Tibial nerve (tissue), 4 donors: ENCODE measurements at places on chromosomes 7 and 10. TPM values are rescaled to one million over a fixed set of nuclear protein-coding genes. Genes with fewer than 3 reads are reported as not detected.
A peak's percentile ranks its signal among the peaks of the same experiment; 100 is the strongest.

DNA sequence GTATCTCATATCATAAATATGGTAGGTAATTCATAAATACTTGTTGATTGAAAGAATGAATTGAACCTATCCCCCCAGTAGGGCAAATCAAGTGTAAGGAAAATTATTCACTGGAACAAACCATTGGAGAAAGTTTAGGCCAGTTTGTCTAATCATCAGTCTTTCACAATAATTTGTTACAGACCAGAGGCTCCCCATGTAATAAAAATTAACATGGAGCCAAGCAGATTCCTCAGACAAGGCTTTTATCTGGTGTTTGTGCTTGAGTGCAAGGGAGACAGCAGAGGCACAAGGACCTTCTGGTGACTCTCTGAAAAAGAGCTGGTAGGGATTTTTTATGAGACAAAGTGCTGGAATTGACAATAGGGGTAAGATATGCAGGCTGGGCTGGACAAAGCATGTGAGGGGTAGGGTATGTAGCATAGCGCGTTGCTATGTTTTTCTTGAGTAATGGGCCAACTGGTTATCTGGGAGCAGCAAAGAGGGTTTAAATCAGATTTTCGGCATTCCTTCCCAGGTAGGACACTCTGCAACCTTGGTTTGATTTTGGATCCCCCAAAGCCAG lies 7.8 kb upstream of the PANK1 start:
- H3K27me3 ChIP-seq = no peaks in the 10 kb centered on the region
- H3K27ac ChIP-seq = no peak overlapping the region
- no peaks in the 10 kb centered on the region for H3K4me1 ChIP-seq
- no peak for DNase-seq
- no peak overlapping the region for H3K4me3 ChIP-seq
- H3K36me3 ChIP-seq = no peaks in the 10 kb centered on the region

DNA sequence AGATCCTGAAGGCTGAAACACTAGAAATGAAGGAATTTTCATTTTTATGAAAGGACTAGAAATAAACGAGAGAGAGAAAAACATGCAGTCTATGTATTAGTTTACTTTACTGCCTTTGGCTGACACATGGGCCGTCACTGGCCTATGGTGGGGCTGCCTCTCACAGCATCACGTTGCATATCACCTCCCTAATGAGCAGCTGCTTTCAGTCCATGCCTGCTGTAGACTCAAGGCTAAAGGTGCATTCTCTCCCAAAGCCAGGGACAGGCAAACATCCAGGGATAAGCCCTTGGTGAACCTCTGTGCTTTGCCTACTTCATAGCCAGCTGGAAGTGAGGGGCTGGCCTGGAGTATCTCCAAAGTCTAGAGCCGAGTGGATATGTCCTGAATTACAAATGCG lies 359.4 kb downstream of the GPAM start:
- H3K4me1 ChIP-seq = no peaks in the 10 kb centered on the region
- H3K27me3 ChIP-seq = no peaks in the 10 kb centered on the region
- no peak overlapping the region for H3K4me3 ChIP-seq
- H3K27ac ChIP-seq = no peak overlapping the region

DNA sequence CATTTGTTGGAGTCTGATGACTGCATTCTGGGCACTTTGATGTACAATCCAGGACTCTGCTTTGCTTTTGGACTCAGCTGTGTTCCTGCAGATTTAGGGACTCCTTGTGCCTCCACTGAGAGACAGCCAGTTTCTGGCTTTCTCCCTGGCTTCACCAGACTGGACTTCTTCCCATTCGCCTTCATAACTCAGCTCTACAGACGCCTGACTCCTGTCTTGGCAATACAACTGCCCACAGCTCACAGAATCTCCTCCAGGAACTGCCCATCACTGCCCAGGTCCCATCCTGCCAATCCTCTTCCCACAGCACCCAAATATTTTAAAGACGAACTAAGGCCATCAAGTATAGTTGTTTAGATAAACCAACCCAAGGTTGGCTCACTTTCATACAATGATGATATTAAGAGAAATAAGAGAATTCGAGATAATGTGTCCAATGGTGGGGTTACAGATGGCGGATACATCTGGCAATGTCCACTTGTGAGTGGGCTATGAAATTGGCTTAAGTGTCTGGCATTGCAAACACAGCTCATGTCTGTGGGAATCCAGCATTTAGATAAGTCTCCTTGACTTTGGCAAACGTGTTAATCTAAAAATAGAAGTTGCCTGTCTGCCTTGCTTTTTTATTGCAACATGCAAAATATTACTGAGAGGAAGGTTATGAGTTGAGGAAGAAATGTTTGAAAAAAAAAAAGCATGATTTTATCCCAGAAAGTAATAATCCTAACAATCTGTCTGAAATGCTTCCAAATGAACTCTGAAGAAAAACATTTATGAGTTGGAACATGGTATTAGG lies 95.1 kb downstream of the ITGA8 start:
- H3K27me3 ChIP-seq = no peaks in the 10 kb centered on the region
- no peak for DNase-seq
- H3K27ac ChIP-seq = peak overlapping the region; percentile 30
- no peak overlapping the region for H3K4me3 ChIP-seq

The WNT2 gene
- total RNA-seq = 0.59 TPM

The PSPH gene
- 14.9 TPM for total RNA-seq

- H3K4me1 ChIP-seq = no peaks in the 10 kb centered on the region
- peaks cover 11% of the 10 kb centered on the region for H3K36me3 ChIP-seq
- no peaks in the 10 kb centered on the region for H3K27me3 ChIP-seq
- H3K27ac ChIP-seq = no peak overlapping the region
Observed at GRCh38 chr10:77987671-77988255, 41.6 kb downstream of the POLR3A start.

The CCDC3 gene
- total RNA-seq = 156 TPM

- no peak overlapping the region for H3K27ac ChIP-seq
- no peaks in the 10 kb centered on the region for H3K4me1 ChIP-seq
- H3K36me3 ChIP-seq = no peaks in the 10 kb centered on the region
- no peak overlapping the region for H3K4me3 ChIP-seq
Observed at GRCh38 chr10:37865264-37865663, 7.9 kb upstream of the ZNF248 start.

GRCh38 chr7:5489991-5490536 lies 66.4 kb upstream of the TNRC18 start:
- DNase-seq = no peak
- no peak overlapping the region for H3K27ac ChIP-seq
- no peak overlapping the region for H3K4me3 ChIP-seq

The TRIM74 gene
- 1.4 TPM for total RNA-seq

DNA sequence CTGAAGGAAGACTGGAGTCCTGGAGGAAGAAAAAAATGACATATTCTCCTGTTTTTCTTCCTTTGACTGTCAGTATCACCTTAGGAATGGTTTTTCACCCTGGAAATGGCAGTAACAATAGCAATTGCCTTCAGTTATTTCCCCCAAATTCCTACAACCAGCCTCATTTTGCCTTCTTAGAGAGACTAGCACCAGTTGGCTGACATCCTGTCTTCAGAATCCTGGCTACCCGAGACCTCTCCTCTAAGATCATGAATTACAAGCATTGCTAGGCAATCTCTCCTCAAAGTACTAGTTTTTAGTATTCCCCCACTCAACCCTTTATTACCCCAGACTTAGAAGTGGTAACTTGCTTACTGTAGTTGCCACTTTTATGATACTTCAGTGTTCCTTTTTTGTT lies 53.4 kb downstream of the TAS2R16 start:
- H3K27me3 ChIP-seq = no peaks in the 10 kb centered on the region
- H3K4me3 ChIP-seq = no peak overlapping the region
- no peak overlapping the region for H3K27ac ChIP-seq
- H3K36me3 ChIP-seq = no peaks in the 10 kb centered on the region
- DNase-seq = no peak

The ADAMTS14 gene
- total RNA-seq = 12.1 TPM

DNA sequence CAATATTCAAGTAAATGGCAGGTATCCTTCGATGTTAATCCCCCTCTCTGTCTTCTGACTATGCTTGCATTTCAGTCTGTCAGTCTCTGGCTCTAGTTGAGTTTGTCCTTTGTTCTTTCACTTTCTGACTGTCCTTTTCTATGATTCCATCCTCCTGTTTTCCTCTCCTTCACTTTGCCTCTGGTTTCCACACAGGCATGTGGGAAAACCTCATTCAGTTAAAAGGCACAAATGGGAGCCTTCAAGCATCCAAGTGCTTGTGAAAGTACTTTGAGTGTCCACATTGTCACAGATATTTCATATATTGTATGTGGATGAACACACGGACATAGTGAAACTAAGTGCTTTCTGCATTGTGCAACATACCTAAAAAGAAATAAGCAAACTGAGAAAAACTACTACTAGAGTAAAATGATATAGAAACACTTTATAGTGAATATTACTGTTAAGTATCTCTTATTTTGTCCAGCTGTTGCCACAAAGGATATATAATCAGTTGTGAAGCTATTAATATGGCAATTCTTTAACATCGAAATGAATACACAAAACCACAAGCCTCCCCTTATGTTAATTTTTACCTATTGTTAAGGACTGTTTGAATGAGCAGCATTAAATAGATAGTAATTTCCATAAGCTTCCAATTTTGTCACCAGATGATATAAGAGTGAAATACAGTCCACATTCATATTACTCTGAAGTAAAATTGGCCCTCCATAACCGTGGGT lies 71.7 kb downstream of the NRBF2 start:
- H3K27me3 ChIP-seq = no peaks in the 10 kb centered on the region
- H3K4me3 ChIP-seq = no peak overlapping the region

GRCh38 chr10:119191881-119192280 lies 13.3 kb upstream of the PRDX3 start:
- H3K27me3 ChIP-seq = no peaks in the 10 kb centered on the region
- no peaks in the 10 kb centered on the region for H3K36me3 ChIP-seq
- no peaks in the 10 kb centered on the region for H3K4me1 ChIP-seq
- H3K4me3 ChIP-seq = no peak overlapping the region
- DNase-seq = no peak
- H3K27ac ChIP-seq = no peak overlapping the region

DNA sequence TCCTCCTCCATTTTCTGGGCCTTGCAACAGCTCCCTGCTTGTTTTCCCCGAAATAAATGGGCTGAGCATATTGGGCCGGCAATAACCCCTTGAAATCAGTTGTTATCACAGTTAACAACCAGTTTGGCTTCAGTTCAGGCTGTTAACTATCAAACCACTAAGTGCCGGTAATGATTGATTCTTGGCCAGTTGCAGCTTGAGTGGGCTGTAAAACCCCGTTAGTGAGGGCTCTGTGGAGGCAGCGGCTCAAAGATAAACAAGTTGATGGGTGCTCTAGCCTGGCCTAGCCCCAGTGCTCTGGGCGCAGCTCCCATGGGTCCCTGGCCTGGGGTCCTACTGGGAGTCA lies 8.3 kb downstream of the FGF8 start:
- H3K27me3 ChIP-seq = peaks cover 29% of the 10 kb centered on the region
- no peaks in the 10 kb centered on the region for H3K4me1 ChIP-seq
- H3K36me3 ChIP-seq = no peaks in the 10 kb centered on the region
- H3K27ac ChIP-seq = no peak overlapping the region
- no peak overlapping the region for H3K4me3 ChIP-seq

DNA sequence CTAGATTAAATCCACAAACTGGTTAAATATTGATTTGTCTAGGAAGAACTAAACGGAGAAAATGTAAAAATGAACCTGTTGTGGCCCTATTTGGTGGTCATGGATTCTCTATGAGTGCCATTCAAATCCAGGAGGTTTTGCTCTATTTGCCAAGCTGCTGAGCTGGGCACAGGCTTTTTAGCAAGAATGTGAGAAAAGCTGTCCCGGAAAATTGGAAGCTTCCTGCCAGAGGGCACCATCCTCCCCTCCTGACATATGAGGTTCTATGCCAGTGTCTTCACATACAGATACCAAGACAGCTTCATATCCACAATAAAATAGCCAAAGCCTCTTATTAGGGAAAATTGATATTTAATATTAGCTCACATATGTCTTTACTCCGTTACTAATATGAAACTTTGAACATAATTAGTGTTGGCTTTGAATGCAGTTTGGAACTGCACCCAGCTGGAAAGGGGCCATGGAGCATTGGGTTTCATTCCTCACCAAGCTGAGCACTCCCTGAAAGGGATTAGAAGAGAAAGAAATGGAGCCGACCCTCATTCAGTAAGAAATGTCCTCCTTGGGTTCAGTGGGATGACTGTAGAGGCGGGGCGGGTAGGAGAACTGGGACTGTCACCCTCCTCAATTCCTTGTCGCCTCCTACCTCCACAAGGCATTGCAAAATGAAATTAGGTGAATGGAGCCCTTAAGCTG lies 47.8 kb downstream of the NRCAM start:
- no peak overlapping the region for H3K4me3 ChIP-seq
- peaks cover 7% of the 10 kb centered on the region for H3K4me1 ChIP-seq
- no peak for DNase-seq
- H3K27ac ChIP-seq = no peak overlapping the region
- no peaks in the 10 kb centered on the region for H3K27me3 ChIP-seq
- no peaks in the 10 kb centered on the region for H3K36me3 ChIP-seq

The CADPS2 gene
- 25.5 TPM for total RNA-seq

DNA sequence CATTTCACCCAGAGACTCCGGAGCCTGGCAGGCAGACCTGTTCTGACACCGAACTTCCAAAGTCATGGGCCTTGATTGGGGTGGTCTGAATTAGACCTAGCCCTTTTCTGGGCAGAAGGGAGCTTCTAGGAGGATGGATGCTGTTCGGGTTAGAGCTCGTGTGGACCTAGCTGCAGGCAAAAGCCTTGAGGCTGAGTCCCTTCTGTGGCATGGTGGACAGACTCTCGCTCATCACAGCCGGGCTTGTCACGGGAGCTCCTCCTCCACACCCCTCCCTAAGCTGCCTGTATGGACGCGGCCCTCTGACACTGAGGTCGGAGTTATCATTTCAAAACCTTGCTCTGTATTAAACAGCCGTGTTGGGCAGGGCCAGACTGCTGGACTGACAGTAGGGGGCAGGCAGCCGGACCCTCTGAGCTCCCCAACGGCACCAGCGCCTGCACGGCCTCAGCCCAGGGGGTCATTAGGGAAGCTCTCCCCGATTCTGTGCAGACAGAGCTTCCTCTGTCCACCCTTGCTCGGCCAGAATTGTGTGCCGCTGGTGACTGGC lies 2.2 kb downstream of the IRF5 start:
- DNase-seq = no peak
- peaks cover 29% of the 10 kb centered on the region for H3K27me3 ChIP-seq
- no peak overlapping the region for H3K27ac ChIP-seq
- peaks cover 22% of the 10 kb centered on the region for H3K4me1 ChIP-seq
- H3K36me3 ChIP-seq = no peaks in the 10 kb centered on the region

GRCh38 chr7:22894546-22894945 lies 71.9 kb upstream of the TOMM7 start:
- no peak for DNase-seq
- H3K27ac ChIP-seq = no peak overlapping the region
- H3K4me1 ChIP-seq = no peaks in the 10 kb centered on the region
- no peaks in the 10 kb centered on the region for H3K36me3 ChIP-seq

DNA sequence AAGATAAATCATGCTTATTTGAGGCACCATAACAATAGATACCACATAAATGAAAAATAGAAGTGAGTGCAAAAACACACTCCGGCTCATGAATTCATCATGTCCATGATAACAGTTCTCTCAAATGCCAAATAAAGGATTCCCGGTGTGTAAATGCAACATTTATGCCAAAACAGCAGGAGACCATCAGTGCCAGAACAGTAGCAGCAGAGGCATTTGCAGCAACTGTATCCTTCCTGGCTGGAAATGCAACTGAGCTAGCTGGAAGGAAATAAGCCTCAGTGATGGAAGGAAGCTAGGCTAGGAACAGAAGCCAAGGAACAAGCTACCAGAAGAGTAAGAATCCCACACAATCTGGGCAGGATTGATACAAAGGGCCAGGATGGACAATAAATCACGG lies 79.9 kb upstream of the THSD7A start:
- no peaks in the 10 kb centered on the region for H3K27me3 ChIP-seq
- no peak for DNase-seq
- no peak overlapping the region for H3K27ac ChIP-seq
- H3K4me3 ChIP-seq = no peak overlapping the region
- H3K36me3 ChIP-seq = no peaks in the 10 kb centered on the region
